Pericardium fibroblast (primary cell): ENCODE measurements at places on chromosomes 7 and 10. TPM values are rescaled to one million over a fixed set of nuclear protein-coding genes. Genes with fewer than 3 reads are reported as not detected.

The PLCE1 gene
- total RNA-seq = 3.6 and 6.0 TPM in 2 replicates

The MSMB gene
- total RNA-seq = not detected in 2 replicates

The PTPRN2 gene
- total RNA-seq = 1.5 and 3.5 TPM in 2 replicates

The ADCYAP1R1 gene
- not detected in 2 replicates for total RNA-seq
